ENCODE measurements at places on chromosomes 11 and 22. TPM values are rescaled to one million over a fixed set of nuclear protein-coding genes. Genes with fewer than 3 reads are reported as not detected.

GRCh38 chr22:21101877-21102638 lies 56.3 kb downstream of the LRRC74B start:
- DNase-seq, result no peak

DNA sequence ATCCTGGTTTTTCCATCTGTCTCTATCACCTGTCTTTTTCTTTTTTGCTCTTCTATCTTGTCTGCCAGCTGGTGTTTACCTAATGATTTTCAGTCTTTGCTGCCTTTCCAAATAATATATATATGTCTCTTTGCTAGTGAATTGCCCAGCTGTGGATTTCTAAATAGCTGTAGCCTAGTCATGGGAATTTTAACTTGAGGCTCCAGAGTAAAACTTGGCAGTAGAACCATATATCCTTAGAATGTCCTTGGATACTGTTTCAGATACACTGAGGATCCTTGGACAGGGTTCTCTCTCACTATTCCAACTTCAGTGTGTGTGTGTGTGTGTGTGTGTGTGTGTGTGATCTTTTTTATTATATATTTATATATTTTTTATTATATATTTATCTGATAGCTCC lies 2285.3 kb downstream of the LRRC4C start:
- DNase-seq, result no peak

DNA sequence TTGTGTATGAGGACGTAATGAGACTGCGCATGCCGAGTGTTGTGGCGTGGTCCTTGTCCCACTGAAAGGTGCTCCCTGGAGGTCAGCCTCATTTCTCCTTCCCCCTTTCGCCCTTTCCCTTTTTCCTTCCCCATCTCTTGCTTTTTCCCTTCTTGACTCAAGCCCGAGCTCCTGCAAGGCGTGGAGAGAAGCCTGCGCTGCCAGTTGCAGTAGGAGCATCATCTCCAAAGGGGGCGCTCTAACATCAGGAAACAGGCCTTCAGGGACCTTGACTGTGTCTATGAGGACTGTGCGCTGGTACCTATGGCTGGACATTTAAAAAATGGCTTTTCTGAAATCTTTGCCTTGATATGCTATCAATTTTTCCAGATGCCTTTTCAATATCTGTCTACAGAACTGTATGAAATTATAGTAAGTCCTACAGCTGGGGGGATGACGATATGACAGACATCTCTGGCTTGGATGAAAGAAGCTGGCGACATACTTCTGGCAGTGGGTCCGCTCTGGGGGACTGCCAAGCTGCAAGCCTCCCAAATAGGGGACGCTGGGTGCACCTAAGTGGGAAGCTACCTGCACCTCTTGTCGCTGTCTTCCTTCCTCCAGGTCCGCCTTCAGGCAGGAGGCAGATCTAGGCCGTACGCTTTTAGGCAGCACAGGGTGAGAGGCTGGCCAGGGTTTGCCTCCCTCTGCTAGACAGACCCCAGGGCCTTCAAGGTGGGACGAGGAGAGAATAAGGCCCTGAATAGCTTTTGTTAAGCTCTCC lies 96.5 kb downstream of the NXPE2 start:
- DNase-seq, result no peak

OR6T1 gene
- total RNA-seq, result not detected

DNA sequence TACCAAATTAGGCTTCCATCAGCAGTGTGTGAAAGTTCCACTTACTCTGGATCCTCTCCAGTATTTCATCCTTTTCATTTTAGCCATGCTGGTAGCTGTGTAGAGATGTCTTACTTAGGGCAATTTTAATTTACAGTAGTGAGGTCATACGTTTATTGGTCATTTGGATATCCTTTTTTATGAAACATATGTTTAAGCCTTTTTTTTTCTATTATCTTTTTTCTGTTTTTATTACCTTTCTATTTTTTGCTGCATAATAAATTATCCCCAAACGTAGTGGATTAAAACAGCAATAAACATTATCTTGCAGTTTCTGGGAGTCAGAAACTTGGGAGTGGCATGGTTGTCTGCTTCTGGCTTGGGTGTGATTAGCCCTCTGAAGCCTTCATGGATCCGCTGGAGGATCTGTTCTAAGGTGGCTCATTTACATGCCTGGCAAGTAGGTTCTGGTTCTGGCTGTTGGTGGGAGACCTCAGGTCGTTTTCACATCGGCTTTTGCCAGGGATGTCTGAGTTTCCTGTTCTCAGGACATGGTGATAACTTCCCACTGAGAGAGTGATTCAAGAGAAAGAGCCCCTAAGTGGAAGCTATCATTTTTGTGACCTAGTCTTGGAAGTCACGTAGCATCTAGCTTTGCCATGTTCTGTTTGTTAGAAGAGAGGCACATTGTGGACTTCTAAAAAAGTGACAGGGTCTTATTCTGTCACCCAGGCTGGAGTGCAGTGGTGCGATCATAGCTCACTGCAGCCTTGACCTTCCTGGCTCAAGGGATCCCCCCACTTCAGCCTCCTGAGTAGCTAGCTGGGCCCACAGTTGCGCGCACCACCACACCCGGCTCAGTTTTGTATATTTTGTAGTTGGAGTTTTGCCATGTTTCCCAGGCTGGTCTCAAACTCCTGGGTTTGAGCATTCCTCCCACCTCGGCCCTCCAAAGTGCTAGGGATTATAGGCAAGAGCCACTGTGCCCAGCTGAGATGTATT lies 38.6 kb downstream of the PPP6R3 start:
- DNase-seq, result no peak

BIRC2 gene
- total RNA-seq, result 51.0 TPM

PGA5 gene
- total RNA-seq, result not detected

Data from B cell (primary cell).